ENCODE measurements at places on chromosomes 6 and 20.
A peak's percentile ranks its signal among the peaks of the same experiment; 100 is the strongest.

GRCh38 chr20:44660581-44660980 is 9.1 kb upstream of the ADA start:
- no peak for DNase-seq

- DNase-seq, result no peak
Observed at GRCh38 chr20:15937179-15937578, 636.1 kb downstream of the KIF16B start.

DNA sequence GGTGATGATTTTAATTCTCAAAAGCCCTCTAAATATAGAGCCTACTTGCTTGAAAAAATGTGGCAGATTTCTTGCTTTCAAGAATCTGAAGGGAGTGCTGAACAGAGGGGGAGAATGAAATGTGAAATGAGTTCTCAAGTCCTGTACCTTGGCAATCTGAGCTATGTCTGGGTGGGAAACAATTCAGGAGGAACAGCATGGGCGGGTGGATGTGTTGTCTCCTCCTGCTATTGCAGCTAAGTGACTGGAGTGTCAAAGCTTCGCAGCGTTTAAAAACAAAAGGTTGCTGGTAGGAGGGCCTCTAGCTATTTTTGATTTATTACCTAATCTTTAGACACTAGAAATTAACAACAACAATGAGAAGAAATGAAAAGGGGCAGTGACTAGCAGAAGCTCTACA is 102.5 kb upstream of the ARG1 start:
- DNase-seq, result no peak

- no peak for DNase-seq
Observed at GRCh38 chr20:33651562-33652048, 10.5 kb upstream of the C20orf144 start.

DNA sequence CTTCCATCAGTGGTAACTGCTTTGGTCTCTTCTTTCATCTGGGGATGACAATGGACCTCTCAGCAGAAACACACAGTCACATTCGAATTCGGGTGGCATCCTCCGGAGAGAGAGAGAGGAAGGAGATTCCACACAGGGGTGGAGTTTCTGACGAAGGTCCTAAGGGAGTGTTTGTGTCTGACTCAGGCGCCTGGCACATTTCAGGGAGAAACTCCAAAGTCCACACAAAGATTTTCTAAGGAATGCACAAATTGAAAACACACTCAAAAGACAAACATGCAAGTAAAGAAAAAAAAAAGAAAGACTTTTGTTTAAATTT is 6.1 kb downstream of the EDN1 start:
- DNase-seq, result peak; percentile 74

- DNase-seq, result no peak
Observed at GRCh38 chr20:60035-60918, 27.2 kb upstream of the DEFB125 start.

DNA sequence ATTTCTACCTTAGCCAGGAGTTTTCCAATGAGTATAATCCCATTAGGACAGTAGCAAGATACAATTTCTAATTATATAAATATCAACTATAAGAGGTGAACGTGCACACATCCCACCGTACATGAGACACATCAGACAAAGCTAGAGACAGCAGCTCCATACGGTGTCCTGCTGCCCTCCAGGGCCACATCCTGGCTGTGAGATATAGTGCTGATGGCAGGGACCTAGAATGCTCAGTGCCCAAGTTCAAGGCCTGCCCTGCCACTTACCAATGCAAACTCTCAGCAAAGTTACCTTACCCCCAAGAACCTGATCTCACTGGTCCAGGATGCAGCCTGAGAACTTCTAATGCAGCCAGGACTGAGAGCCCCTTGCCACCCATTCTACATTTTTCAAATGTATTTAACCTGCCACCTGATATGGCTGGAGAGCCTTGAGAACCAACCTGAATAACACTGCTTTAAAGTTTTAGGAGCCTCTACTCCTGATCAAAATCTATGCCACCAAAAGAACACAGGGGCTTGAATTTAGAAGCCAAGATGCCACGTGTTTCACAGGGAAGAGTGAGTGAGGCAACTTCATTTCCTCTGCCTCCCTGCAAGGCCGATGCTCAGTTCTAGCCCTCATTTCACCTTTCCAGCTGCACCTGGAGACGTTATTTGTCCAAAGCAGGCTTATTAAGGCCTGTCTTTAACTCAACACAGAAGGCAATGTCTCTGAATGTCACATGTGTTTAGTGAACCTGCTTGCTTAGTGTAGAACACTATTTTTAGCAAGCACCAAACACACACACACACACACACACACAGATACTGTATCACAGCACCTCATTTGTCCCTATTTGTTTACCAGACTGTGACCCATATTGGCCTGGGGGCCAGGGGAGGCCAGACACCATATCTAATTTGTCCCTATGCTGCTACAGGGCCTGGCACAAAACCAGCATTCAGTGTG is 6.1 kb downstream of the NFATC2 start:
- DNase-seq, result no peak

- DNase-seq, result no peak
Observed at GRCh38 chr20:62591122-62591468, 51.2 kb upstream of the SLCO4A1 start.

DNA sequence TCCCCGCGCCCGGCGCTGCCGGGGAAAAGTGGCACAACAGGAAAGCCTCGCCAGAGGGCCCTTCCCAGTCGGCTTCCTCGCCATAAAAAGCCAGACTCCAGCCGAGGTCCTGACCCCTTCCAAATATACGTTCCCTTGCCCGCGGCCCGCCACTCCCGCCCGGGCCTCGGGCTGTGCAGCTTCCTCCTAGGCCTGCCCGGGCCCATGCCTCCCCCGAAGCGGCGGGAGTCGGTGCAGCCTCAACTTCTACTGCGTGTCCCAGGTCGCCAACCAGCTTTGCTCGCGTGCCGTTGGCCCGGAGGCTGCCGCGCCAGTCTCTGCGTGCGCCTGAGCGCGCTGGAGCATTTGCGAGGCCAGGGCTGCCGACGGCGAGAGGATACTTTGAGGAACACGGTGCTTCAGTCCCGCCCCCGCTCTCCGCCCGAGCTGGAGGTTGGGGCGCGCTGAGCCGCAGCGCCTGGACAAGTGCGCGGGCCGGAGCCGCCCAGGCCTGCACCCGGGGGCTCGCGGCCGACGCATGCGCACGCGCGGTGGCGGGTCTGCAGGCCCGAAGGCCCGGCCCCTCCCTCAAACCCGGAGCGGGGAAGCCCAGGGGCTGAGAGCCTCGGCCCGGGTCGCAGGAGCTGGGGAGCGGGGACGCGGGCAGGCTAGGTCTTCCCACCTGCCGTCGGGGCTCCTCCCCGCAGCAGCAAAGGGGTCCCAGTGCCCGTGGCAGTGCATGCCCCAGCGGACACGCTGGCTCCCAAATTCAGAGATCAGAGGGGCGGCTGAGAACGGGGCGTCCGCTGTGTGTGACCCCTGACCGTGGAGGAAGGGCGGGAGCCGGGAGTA is 10.2 kb downstream of the FOXC1 start:
- DNase-seq, result no peak

- peak; percentile 42 for DNase-seq
Observed at GRCh38 chr6:113558966-113559365, 298.2 kb upstream of the MARCKS start.

GRCh38 chr6:158536891-158537798 is 22.7 kb upstream of the TMEM181 start:
- DNase-seq, result no peak

- DNase-seq, result peak; percentile 97
Observed at GRCh38 chr6:10759312-10759839, 11.8 kb downstream of the TMEM14B start.

- no peak for DNase-seq
Observed at GRCh38 chr6:46407246-46407645, 84.0 kb downstream of the RCAN2 start.

DNA sequence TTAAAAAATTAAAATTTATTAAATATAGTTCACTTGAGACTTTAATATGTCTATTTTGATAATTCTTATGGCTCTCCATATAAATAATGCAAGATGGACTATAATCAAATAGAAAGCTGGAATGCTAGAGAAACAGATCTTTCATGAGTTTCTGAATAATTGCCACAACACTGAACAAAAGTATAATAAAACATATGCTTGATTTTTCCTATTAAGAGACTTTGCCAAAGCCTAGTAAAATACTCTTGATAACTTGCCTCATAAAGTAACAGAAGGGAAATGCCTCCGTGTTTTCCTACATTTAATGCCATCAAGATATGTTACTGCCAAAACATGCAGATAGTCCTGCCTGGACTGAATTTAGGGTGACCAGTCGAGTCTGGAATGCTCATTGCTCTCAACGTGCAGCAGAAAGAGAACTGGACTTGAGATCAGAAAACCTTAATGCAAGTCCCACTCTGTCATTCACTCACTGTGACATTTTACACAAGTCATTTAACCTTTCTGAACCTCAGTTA is 153.2 kb downstream of the AIG1 start:
- DNase-seq, result no peak

GRCh38 chr20:53873230-53873604 is 197.2 kb downstream of the BCAS1 start:
- DNase-seq, result no peak

DNA sequence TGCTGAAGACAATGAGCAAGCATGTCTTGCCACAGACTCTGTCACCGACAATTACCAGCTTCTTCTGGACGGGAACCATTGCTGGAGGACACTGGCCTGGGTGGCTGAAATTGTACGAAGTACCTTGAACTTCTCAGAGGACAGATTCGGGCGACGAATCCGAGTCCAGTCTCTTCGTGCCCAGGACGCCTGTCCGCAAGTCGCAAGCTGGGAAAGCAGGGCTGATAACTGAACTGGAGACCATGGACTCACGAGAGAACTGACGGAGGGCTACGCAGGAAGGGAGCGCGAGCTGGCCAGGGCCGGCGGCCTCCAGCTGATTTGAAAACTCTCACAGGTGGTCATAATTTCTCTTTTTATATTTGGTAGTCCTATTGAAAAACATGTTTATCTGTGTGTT is 1229.5 kb upstream of the MAP3K7 start:
- DNase-seq, result no peak

DNA sequence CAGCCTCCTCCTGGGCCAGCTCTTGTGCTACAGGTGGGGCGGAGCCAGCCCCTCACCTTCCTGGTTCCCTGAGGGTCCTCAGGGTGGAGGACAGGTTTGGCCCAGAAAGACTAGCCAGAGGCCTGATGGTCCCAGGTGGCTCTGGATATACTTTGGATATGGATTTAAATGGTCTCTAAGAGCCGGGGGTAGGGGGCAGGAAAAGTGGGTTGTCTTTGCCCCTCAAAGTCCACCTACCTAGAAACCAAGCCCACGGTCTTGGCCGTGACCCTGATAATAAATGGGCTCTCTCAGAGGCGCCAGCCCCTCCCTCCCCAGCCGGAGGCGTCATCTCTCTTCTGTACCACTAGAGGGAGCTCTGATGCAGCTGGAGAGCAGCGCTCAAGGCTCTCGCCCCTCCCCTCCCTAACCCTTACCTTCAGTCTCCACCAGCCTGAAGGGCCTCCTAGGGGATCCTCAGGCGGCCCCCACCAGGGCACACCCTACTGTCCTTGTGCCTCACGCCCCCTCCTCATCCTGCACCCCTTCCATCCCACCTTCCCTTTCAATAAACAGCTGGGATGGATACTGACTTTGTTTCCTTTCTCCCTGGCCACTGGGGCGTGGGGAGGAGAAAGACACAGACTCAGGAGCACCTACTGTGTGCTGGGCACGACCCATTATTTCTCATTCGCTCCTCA is 7.5 kb downstream of the NRSN2 start:
- no peak for DNase-seq

DNA sequence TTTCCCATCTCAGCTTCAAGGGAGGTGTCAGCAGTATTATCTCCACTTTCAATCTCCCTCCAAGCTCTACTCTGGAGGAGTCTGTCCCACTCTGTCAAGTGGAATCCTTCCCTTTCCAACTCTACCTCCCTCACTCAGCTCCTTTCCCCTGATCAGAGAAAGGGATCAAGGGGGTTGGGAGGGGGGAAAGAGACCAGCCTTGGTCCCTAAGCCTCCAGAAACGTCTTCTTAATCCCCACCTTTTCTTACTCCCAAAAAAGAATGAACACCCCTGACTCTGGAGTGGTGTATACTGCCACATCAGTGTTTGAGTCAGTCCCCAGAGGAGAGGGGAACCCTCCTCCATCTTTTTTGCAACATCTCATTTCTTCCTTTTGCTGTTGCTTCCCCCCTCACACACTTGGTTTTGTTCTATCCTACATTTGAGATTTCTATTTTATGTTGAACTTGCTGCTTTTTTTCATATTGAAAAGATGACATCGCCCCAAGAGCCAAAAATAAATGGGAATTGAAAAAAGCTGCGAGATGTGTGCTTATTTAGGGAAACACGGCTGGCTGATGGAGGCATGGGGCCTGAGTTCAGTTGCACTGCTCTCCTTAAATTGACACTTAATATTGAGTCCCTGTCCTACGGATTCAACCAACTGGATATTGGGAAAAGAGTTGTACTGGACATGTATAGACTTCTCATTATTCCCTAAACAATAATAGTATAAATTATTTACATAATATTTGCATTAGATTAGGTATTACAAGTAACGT is 4.9 kb downstream of the TUBB start:
- DNase-seq, result no peak

DNA sequence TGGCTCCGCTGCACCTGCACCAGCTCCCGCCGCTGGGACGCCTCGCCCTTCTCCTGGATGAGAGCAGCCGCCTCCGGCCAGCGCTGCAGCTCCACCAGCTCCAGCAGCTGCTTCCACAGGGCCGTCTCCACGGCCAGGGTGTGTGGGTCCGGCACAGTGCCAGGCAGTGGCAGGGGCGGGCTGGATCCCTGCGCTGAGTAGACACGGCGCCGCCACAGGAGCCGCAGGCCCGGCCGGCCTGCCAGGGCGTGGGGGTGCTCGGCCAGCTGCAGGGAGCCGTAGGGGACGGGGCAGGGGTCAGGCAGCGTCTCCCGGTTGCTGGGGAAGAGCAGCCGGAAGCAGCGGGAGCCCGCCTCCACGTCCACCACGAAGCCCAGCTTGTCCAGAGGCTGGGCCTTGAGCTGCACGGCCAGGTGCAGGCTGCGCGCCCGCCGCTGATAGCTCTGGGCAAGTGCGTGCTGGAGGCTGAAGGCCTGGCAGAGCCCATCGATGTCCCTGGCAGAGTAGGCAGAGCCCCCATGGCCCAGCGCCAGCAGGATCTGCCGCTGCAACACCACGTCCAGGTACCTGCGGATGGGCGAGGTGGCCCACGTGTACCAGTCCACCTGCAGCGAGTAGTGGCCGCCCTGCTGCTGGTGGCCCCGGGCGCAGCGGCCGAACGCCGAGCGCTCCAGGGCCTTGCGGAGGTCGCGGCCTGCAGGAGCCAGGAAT is 9.4 kb downstream of the FNDC11 start:
- DNase-seq, result no peak

DNA sequence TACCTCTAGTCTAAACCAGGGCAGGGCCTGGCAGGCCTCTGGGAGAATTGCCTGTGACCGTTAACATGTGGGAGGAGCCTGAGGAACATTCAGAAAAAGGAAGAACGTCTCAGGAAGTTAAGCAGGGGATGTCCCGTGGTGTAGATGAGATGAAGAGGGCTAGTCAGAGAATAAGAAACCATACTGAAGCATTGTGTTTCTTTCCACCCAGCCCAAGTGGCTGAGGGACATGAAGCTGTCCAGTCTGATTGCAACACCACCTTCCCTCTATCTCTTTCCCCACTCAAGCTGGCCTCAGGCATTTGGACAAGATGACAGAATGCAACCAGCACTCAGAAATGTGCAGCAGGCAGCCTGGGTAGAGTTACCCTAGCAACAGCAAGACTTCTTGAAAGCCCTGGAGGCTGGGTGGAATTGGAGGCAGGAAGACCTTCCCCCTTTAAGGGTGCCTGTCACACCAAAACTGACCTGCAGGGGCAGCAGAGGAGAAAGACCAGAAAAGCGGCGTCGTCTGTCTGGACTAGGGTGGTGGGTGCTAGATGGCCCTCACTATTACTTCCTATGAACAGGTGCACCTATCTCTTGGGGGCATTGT is 186.1 kb downstream of the UNC5CL start:
- DNase-seq, result no peak
